T-helper 9 cell (primary cell): ENCODE measurements at places on chromosomes 3 and 15.

- DNase-seq, result no peak
These were observed 3.8 kb upstream of the TMEM44 start for GRCh38 chr3:194637066-194637465.

DNA sequence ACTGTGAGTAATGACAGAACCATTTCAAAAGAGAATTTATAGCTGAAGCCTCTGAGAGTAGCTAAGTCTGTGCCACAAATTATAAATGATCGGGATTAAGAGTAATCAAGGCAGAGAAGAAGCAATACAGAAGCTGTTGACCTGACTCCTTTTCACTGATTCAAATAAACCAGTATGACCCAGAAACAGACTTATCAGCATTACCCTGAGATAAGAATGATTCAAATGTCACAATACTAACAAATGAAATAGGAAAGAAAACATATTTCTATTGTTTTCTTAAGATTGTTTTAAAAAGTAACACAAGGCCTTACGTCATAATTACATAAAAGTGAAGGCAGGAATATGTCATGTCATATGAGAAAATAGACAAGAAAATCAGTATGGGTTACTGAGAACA is 1534.6 kb downstream of the SI start:
- no peak for DNase-seq

GRCh38 chr15:47857776-47858167 is 140.5 kb downstream of the SEMA6D start:
- no peak for DNase-seq

GRCh38 chr3:43448098-43448497 is 161.8 kb downstream of the SNRK start:
- DNase-seq, result no peak

DNA sequence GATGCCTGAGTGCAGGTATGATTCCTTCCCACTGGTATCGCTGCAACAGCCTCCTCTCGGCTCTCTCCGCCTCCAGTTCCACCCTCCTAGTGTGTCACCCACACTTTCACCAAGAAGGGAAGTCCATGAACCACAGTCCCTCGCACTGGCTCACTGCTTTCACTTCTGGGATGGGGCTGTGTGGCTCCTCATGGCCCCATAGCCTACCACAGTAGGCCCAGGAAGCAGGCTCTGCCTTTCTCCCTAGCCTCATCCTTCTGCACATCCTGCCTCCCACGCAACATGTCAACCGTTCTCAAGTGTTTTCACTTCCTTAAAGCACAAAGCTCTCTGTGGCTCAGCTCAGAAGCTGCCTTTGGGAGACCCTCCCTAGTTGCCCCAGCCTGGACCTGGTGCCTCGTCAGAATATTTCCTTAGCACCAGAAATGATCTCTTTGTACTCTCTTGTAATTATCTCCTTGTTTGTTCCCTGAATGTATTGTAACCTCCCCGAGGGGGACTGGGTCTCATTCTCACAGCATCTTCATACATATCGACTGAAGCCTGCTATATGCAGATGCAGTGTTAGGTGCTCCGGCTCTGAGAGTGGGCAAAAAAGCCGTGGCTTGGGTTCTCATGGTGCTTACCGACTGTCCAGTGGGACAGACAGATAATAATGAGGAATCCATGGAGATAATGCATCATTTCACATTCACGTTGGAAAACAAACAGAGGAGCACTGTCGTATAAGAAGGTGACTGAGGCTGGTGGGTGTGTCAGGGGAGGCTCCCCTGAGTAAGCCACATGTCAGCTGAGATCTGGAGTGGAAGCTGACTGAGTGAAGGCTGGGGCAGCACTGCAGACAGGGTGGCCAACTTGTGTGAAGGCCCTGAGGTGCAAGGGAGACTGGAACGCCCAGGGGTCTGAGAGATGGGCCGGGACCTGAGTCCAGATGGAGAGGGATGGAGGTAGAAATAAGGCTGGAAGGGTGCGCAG is 107.1 kb downstream of the DGKG start:
- DNase-seq, result no peak

- no peak for DNase-seq
These were observed 26.4 kb upstream of the APEH start for GRCh38 chr3:49647741-49648140.

- peak; percentile 85 for DNase-seq
These were observed at the start of gene HSPBAP1 for GRCh38 chr3:122793568-122794416. Gene HSPBAP1, minus strand, starts transcription at chr3:122793831. Its CDS starts 151 bp downstream, at chr3:122793680.

- DNase-seq, result no peak
These were observed 1.6 kb upstream of the PROK2 start for GRCh38 chr3:71786551-71786950.

DNA sequence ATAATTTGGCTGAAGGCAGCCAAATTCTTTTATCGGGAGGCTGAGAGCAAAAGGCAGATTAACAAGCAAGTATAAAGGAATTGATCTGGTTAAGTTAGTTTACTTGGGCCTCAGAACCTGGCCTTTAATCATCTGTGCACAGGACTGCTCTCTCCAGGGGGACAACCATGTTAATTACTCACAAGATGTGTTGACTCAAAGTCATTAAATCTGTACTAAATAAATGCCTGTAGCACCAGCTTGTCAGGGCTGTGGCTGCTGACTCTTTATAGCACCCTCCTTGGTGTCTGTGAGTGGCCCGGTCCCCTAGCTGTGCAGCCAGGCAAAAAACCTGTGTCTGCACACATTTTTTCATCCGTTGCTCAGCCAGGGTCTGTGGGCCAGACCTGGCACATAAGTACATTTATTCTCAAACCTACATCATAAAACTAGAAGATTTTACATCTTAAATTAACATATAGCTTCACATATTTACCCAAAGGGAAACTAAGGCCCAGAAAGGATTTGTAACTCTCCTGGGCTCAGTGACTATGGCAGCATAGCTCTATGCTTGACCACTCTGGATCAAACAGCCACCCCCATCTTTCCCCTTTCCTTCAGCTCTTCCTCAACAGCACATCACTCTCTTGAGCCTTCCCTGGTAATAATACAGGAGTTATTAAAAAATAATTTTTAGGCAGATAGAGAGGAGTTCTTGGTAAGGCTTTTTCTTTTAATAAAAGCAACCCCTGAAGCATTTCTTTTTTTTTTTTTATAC is 51.4 kb downstream of the NCEH1 start:
- no peak for DNase-seq

- DNase-seq, result no peak
These were observed 76.9 kb upstream of the RGMA start for GRCh38 chr15:93165734-93166470.

DNA sequence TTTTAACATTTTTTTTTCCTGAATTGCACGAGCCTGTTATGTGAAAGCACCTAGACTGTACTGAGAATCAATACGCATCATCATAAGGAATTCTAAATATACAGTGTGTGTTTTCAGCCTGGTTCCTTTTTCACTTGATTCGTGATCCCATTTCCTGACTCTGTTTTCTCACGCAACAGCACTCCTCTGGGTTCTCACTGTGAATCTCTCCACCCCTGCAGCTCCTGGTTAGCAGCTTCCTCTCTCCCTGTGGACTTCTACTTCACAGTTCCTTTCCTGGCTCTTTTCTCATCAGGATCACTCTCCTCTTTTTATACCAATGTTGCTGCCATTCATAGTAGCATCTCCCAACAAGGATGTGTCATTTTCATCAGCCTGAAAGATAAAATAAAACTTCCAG is 297.2 kb downstream of the CADM2 start:
- DNase-seq, result no peak

- DNase-seq, result no peak
These were observed 122.7 kb upstream of the TJP1 start for GRCh38 chr15:29944925-29945324.

DNA sequence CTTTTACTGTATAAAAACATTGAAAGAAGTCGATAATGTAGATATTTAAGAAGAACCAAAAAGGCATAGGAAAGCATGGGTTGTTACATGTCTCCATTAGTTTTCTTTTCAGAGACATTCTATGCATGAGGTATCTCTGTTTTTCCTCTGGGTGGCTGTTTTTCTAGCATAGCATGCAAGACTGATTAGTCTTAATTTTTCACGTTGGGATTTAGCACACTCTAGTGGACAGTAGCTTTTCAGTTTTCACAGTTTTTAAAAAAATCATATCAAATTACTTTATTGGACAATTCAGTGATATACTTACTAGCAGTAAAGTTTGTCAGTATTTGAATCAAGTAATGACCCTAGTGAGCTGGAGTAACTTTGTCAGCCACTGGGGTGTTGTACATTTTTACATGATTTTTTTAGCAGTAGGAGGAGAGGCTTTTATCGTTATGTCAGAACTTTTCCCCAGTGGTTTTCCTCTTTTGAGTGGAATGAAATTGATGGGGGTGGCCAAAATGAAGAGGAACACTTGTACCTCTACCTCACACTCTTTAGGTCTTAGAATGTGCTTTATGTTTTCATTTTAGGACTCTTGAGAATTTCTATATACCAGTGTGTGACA is 57.2 kb downstream of the SEC22A start:
- no peak for DNase-seq

- DNase-seq, result no peak
These were observed 248.9 kb upstream of the TBL1XR1 start for GRCh38 chr3:177446165-177446601.

DNA sequence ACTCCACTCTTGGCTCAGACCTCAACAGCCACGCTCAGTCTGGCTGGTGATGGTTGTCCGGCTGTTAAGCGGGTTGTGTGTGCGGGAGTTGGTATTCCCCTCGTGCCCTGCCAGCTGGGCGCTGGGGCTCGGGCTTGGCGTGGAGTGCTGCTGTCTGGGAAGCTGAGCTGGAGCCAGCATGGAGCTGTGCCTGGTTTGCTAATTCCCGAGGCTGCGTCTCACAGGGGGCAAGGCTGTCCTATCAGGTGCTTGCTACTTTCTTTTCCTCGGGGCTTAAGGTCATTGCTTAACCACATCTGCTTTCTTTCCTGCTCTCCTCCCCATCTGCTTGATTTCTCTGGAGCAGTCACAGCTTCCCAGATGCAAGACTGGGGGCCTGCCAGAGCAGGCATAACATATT is 29.9 kb downstream of the PDIA5 start:
- no peak for DNase-seq

DNA sequence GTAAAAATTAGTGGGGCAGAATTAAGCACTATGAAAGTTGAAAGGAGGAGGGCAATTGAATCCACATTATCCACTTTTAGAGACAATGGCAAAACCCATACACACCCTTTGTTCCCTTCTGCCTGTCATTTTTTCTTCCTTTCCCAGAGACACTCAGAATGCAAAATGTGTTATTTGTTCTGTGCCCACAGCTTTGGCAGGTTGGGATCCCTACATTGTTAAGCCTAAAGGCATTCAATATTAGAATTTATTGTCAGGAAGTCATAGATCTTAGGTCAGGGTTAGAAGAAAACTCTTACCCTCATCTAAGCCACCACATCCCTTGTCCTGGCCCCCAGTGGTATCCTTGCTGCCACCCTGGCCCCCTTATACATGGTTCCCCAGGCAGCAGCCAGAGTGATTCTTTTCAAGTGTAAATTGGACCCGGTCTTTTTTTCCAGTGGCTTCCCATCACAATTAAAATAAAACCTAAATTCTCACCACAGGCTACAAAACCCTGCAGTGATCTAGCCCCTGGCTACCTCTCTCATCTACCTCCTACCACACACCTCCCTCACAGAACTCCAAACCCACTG is 470.1 kb upstream of the ATP11B start:
- no peak for DNase-seq

- no peak for DNase-seq
These were observed 71.8 kb downstream of the TM2D3 start for GRCh38 chr15:101580431-101580830.

DNA sequence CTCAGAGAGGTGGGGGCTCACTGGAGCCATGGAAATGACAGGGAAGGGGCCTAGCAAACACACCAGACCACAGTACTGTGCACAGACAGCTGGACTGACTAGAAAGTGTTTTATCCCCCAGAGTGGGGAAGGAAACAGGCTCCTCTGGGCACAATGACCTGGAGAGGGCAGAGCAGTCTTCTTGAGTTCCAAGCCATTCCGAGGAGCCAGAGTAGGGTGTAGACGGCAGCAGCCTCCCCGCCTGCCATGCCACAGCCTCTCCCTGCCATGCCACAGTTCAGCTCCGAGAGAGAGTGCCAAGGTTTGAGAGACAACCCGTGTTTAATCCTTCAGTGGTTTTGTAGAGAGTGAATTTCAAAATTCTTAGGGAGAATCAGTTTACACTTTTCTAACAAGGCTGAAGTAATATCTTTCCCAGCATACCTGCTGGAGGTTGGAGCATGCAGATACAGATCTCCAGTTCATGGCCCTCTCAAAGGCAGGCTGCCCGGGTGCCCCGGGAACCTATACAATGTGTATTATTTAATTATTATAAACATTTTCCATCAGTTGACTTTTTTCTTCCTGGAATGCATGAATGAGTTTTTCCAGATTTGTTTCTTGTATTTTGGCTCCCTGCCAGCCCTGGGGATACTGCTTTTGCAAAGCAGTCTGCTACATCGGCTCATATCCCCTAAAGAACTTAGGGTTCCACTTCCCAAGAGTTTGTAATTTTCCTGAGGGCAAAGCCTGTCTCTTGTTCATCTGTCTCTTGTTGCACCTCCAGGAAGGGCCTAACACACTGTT is 3.2 kb downstream of the PODXL2 start:
- no peak for DNase-seq

- peak; percentile 45 for DNase-seq
These were observed 20.4 kb upstream of the PLXND1 start for GRCh38 chr3:129626744-129627349.

DNA sequence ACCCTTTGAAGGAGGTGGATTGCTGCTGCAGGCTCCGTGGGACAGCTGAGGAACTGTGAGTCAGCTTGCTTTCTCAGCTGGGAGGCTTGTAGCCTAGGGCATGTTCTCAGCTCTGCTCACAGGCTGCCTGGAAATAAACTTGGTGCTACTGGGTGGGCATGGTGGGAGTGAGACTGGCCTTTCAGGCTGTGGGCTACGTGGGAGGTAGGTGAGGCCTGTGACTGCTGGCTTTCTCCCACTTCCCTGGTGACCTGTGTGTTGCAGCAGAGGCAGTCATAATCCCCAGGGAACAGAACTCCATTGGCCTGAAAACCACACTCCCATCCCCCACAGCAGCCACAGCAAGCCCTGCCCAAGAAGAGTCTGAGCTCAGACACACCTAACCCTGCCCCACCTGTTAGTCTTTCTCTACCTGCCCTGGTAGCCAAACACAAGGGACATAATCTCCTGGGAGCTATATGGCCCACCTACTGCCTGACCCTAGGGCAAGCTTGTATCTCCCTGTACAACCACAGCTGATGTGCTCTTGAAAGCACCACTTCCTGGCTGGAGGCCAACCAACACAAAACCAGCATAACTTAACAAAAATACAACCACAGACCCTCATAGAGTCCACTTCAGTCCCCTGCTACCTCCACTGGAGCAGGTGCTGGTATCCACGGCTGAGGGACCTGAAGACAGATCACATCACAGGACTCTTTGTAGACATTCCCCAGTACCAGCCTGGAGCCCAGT is 236.5 kb downstream of the SQOR start:
- DNase-seq, result no peak

GRCh38 chr3:192177383-192177782 is 550.0 kb downstream of the FGF12 start:
- DNase-seq, result no peak
